ENCODE measurements at places on chromosomes 2 and 18.

DNA sequence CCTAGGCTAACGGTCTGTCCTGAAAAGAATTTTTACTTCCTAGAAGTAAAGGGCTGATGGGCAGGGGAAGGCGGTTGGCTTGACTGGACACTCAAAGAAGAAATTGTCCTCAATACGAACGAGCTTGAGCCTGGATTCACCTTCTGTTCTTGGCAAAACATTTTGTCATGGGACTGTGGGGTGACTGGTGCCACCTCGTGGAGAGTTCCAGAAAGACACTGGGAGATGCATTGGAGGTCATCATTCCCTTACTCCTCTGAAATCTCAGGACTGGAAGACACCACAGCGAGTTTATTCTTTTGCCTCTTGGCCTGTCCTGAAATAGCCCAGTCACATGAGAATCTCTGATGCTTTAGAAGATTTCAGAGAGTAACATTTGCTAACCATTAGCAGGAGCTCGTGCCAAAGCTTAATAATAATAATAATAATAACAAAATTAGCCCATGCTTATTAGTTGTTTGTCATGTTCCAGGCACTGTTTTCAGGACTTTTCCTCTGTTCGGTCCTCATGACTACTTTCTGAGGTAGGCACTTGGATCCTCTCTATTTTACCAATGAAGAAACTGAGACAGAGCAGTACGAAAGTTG lies 44.5 kb downstream of the TMEM182 start:
- DNase-seq = peak; percentile 64

DNA sequence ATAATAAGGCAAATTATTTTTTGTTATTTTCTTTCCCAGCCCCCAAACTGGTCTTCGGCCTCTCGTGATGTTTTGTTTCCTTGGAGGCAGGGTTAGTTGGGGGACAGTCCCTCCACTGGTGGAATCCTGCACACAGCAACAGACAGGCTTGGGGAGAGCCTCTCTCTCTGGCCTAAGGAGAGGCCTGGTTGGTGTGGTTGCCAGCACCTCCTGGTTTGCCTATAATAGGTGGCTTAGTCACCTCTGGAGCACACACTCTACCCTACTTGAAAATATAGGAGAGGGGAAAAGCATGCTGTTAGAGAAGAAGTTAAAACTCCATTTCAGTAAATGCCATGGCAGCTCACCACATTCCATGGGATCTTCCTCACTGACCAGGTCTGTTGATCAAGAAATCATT lies 417.2 kb upstream of the MEIS1 start:
- no peak for DNase-seq

- DNase-seq = no peak
These were observed 29.4 kb upstream of the IL1RN start for GRCh38 chr2:113098041-113098440.

DNA sequence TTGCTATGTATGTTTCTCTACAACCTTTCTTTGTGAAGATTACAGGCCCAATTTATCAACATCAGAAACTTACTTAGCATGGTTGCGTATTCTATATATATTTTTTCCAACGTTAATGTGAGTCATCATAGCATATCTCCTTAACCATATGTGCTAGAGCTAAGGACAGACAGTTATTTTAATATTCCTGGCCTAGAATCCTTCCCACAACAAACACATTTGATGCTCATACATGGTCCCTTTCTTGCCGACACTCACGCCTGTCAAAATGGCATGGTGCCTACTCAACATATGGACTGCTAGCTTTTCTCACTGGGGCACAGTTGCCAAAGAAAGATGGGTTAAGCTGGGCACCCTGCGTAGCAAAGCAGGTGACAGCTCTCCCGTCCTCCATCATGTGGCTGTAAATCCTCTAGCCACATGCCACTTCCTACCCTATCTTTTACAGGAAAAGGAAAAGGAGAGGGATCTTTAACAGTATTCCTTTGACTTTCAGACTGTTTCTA lies 75.2 kb upstream of the GALNT5 start:
- no peak for DNase-seq

GRCh38 chr2:85758361-85759256 lies 4.8 kb downstream of the ATOH8 start:
- DNase-seq = no peak

DNA sequence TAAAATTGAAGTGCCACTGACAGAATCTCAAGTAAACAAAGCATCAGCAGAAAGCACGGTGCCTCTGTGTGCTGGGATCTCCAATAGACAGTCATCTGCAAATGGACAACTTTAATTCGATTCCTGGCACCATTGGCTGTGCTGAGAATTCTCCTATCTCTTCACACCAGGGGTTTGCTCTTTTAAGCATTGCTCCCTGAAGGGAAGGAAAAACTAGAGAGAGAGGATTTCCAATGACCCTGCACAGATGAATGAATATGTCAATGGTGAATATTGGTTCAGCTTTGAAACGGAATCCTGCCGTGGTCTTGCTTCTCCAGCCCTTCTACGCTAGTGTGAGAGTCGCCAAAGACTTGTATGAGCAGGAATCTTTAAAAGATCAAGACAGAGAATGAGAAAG lies 97.9 kb downstream of the FIGN start:
- no peak for DNase-seq

DNA sequence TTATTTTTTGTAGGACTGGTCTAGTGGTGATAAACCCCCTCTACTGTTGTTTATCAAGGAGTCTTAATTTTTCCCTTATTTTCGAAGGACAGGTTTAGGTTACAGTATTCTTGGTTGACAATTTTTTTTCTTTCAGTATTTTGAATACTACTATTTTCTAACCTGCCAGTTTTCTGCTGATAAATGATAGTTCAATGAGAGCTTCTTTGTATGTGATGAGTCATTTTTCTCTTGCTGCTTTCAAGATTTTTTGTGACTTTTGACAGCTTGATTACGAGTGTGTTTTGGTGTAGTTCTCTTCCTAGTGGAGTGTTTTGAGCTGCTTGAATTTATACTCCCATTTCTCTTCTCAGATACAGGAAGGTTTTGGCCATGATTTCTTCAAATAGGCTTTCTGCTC lies 77.5 kb downstream of the ACSL3 start:
- DNase-seq = no peak

DNA sequence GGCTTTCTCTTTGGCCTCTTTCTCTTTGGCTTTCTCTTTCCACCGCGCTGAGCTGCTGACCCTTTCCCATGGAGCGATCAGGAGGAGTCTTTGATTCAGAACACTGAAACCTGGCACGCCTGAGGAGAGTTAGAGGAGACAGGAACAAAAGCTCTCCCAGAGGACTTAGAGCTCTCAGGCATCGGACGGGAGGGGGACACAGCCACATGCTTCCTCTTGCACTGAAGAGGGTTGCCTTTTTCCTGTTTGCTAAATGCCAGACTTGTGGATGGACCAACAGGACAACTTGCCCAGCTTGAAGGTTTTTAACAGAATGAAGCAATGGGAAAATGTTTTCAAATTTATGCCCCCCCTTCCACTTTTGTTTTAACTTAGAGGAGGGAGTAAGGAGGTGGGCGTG lies 3.6 kb upstream of the PTPN18 start:
- no peak for DNase-seq

DNA sequence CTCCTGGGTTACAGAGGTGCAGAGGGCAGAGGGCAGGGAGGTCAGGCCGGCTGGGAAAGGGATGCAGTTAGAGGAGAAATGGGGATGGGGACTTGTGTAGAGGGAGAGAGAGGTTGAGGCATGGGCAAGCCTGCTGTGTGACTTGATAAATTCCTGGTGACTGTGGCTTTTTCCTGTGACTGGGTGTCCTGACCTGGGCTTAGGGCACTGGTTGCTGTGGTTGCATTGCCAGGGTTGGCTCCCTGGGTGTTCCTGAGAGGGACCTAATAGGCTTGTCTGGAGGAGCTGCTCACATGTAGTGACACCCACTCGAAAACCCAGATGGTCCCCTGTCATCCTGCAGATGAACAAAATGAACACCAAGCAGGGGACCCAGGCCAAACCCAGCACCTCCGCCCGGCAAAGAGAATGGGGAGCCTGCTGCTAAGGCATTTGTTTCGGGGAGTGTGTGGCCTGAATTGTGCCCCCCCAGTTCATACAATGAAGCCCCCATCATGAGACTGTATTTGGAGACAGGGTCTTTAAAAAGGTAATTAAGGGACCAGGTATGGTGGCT lies 78.6 kb downstream of the VWA3B start:
- DNase-seq = no peak

GRCh38 chr2:37671816-37672103 lies 318 bp upstream of the CDC42EP3 start:
- no peak for DNase-seq

DNA sequence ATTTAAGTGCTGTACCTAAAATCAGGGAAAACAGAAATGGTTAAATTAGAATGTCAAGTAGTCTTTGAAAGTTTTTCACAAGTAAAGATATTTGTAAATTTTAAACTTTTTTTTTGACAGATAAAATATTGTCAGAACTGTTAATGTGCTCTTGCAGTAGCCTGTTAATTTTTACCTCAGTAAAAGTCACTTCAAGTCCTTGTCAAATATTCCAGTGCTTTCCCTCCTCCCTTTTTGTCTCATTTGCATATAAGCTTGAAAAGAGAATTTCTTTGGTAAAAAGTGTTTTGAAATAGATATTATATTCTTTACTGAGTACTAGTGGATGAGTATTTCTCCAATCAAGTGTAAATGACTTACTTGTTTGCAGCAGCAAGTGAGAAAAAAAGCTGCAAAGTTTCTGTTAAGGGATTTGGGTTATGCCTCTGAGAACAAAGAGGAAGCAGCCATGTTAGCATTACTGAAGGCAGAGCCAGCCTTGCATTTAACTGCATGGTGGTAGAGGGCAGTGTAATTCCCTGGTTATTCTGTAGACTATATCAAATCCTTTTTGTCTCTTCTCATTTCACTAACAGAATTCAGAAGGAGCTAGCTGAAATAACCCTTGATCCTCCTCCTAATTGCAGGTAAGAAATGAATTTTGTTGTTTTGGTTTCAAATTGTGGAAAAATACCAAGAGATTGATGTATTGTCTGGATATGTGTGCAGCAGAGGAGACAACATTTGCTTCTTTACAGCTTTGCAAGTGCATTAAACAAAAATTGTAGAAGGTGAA lies 3.2 kb downstream of the UBE2E3 start:
- DNase-seq = no peak

- DNase-seq = no peak
These were observed 10.9 kb downstream of the TMEM200C start for GRCh38 chr18:5884375-5884774.

DNA sequence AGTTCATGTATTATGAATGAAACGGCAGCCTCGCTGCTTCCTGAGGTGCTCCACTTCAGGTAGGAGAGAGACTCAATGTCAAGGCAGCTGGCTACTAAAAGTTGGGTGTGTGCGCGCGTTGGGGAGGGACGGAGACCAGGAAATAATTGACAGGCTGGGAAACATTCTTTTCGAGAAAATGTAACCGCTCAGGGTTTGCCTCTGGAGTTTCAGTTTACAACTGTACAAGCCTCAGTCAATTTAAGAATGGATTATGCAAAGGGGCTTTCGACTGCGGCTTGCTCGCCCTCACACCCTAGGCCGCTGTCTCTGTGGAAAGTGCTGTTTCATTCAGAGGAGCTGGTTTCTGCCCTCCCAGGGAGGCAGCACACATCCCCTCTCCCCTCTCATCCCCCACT lies 4.4 kb upstream of the SPRED2 start:
- peak; percentile 56 for DNase-seq

- no peak for DNase-seq
These were observed 55.6 kb downstream of the ITGB6 start for GRCh38 chr2:160144280-160144990.

DNA sequence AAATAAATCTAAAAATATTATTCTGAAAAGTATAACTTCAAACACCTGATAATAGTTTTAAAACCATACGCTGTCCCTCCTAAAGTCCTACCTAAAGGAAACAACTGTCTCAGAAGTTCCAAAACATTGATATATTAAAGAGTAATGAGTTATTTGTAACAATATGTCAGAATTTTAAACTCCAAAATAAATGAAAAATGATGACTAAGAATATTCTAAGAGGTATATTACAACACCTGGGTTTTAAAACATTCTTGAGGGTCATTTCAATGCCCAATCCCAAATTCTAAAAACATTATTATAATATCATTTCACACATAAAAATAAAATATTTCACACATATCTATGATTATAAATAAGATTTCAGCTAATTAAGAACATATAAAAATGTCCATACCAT lies 20.2 kb downstream of the KIDINS220 start:
- no peak for DNase-seq

GRCh38 chr2:15640261-15640711 lies 48.6 kb downstream of the DDX1 start:
- no peak for DNase-seq

DNA sequence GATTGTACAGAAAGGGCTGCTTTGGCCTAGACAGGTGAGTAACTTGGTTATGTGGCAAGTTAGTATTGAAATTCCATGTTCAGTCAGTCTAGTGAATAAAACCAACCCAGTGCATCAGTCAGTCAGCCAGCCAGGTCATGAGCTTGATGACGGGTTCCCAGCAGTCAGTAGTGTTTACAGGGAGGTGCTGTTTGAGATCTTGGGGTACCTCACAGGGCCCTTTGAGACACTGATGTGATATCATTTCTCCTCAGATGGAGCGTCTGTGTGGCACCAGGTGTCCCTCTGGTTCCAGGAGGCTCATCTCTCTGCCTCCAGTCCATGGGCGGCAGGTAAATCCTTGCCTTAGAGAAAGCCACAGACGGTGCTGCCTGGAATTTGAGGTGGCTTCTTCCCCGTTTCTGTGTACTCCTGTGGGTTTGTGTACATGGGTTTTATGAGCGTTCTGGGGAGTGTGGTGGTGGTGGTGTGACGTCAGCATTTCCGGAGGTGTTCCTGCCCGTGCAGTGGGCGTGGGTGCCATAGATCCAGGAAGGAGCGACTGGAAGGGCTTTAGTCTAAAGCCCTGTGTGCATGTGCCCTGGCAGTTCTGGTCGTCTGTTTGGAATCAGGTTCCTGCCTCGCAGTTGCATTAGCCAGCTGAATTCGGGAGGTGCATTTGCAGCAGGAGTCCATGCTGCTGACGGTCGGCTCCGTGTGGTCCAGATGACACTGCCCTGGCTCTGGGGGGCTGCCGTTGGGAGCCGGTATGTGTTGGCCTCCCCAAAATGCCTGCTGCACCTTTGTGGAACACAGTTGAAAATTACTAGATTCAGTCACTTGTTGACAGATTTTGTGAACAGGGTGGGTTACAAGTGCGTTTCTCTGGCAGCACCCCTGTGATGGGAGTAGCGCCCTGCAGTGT lies 2.1 kb downstream of the CTDP1 start:
- peak; percentile 80 for DNase-seq

- DNase-seq = no peak
These were observed 61.8 kb downstream of the RFTN2 start for GRCh38 chr2:197613509-197613987.
